ENCODE measurements at places on chromosomes 13 and 19. TPM values are rescaled to one million over a fixed set of nuclear protein-coding genes. Genes with fewer than 3 reads are reported as not detected.

The STAP2 gene
- 10.4 TPM for total RNA-seq

- peak overlapping the region; percentile 52 for H3K4me3 ChIP-seq
- H3K27ac ChIP-seq: no peak overlapping the region
- no peak for DNase-seq
- H3K4me1 ChIP-seq: peaks cover 61% of the 10 kb centered on the region
Observed at GRCh38 chr19:16373989-16374388, 49.4 kb downstream of the KLF2 start.

- peaks cover 2% of the 10 kb centered on the region for H3K4me1 ChIP-seq
- DNase-seq: no peak
- H3K27ac ChIP-seq: no peak overlapping the region
- H3K36me3 ChIP-seq: peaks cover 61% of the 10 kb centered on the region
- H3K27me3 ChIP-seq: no peaks in the 10 kb centered on the region
Observed at GRCh38 chr19:32361574-32362317, 16.3 kb downstream of the ZNF507 start.

- no peak for DNase-seq
- H3K4me1 ChIP-seq: no peaks in the 10 kb centered on the region
- no peak overlapping the region for H3K4me3 ChIP-seq
- H3K27ac ChIP-seq: no peak overlapping the region
- no peaks in the 10 kb centered on the region for H3K36me3 ChIP-seq
Observed at GRCh38 chr13:47288546-47288945, 391.7 kb upstream of the HTR2A start.

All from activated CD4-positive, alpha-beta T cell treated with anti-CD3 and anti-CD28 coated beads, Interleukin-2, amount 10 ng/mL, durations not matched to agents 7 days and 5 days (primary cell).